ENCODE measurements at places on chromosomes 5 and 9.

DNA sequence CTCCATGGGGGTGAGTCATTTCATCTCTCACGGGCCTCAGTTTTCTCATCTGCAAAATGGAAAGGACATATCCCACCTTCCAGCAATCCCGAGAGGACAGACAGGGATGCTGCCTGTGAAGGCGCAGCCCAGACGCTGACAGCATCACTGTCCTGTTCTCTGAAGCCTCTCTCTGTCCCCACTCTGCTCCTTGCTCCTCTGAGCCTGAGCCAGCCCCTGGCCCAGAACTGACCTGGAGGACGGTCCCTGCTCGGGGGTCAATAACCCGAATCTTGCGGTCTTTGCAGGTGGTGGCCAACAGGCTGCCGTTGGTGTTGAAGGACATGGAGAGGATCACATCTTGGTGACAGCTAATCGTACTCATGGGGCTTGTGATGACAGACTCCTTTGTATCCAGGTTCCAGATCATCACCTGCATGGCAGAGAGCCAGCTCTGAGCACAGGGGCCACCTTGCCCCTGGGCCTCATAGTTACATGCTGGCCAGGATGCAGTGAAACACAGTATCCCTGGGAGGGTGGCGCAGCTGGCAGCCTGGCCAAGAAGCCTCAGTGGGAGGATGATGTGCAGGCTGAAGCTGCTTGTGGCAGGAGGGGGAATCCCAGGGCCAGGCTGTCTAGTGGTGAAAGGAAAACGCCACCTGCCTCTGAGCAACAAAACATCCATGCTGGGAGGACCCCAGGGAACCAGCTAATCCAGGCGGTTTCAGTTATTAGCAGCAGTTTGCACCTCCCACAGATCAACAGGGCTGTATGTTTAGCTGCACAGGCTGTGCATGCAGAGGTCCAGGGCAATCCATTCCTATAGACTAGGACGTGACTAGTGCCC, 14.0 kb upstream of the TRIM14 start:
- no peak overlapping the region for H3K4me3 ChIP-seq
- ATAC-seq = peak; percentile 61
- H3K36me3 ChIP-seq = no peaks in the 10 kb centered on the region
- H3K27me3 ChIP-seq = no peaks in the 10 kb centered on the region
- H3K4me1 ChIP-seq = peaks cover 33% of the 10 kb centered on the region

DNA sequence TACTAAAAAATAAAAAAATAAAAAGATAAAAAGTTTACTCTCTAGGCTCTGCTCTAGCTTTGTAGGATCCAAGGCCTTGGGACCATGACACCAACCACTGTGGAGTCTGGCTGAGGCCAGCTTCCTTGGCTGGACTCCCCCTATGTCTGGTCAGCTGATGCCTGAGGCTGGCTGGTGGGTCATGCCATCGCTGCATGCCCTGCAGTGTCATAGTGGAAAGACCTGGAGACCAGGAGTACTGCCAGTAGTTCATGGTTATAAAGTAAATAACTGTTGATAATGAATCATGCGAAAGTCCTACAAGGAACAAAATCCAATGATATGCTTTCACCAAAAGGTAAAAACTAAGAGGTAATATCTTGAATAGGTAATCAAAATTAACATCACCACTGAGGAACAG, 43.2 kb downstream of the GARNL3 start:
- ATAC-seq = no peak
- no peak overlapping the region for H3K4me3 ChIP-seq
- no peak overlapping the region for H3K27ac ChIP-seq
- no peaks in the 10 kb centered on the region for H3K27me3 ChIP-seq
- H3K36me3 ChIP-seq = no peaks in the 10 kb centered on the region

- H3K36me3 ChIP-seq = peaks cover 50% of the 10 kb centered on the region
- H3K4me3 ChIP-seq = no peak overlapping the region
- no peak overlapping the region for H3K27ac ChIP-seq
- no peak for ATAC-seq
- H3K4me1 ChIP-seq = peaks cover under 1% of the 10 kb centered on the region
- H3K27me3 ChIP-seq = no peaks in the 10 kb centered on the region
Measured at GRCh38 chr9:122857815-122858214, 29.4 kb upstream of the PDCL start.

- ATAC-seq = no peak
- H3K27me3 ChIP-seq = no peaks in the 10 kb centered on the region
- H3K27ac ChIP-seq = no peak overlapping the region
- H3K4me1 ChIP-seq = no peaks in the 10 kb centered on the region
Measured at GRCh38 chr5:14467886-14468285, 113.7 kb upstream of the OTULINL start.

DNA sequence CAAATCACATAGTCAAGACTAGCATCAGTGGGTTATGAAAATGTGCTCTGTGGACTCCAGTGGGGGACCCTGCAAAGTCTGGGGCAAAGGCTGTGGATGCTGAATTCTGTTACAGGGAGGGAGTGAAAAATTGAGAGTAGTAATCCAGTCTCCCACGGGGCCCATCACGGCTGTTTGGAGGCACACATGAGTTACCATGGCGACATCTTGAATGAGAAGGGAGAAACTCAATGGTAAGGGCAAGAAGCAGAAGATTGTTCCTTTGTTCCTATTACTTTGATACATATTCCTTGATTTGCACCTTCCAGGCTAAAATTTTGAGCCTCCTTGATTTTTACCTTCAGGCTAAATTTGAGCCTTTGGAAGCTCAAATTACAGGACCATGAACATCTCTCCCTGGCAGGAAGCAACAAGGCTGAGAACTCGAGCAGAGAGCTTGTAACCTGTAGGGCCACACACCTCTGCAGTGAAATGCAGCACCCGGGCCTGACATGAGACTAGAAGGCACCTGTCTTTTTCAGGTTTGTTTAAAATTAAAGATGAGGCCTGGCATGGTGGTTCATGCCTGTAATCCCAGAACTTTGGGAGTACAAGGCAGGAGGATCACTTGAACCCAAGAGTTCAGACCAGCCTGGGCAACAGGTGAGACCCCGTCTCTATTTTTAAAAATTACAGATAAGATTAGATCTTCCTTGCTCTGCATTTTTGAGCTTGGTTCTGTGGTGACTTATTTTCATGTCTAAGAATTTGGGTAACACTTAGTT, 31.0 kb upstream of the ZFR start:
- no peaks in the 10 kb centered on the region for H3K27me3 ChIP-seq
- no peaks in the 10 kb centered on the region for H3K4me1 ChIP-seq
- ATAC-seq = no peak
- H3K27ac ChIP-seq = no peak overlapping the region
- no peaks in the 10 kb centered on the region for H3K36me3 ChIP-seq
- H3K4me3 ChIP-seq = no peak overlapping the region

- peaks cover 27% of the 10 kb centered on the region for H3K36me3 ChIP-seq
- peak overlapping the region; percentile 65 for H3K4me3 ChIP-seq
- peak overlapping the region; percentile 99 for H3K27ac ChIP-seq
- H3K4me1 ChIP-seq = peaks cover 46% of the 10 kb centered on the region
- no peaks in the 10 kb centered on the region for H3K27me3 ChIP-seq
Measured at GRCh38 chr5:179974946-179975712, 67.4 kb upstream of the TBC1D9B start.

DNA sequence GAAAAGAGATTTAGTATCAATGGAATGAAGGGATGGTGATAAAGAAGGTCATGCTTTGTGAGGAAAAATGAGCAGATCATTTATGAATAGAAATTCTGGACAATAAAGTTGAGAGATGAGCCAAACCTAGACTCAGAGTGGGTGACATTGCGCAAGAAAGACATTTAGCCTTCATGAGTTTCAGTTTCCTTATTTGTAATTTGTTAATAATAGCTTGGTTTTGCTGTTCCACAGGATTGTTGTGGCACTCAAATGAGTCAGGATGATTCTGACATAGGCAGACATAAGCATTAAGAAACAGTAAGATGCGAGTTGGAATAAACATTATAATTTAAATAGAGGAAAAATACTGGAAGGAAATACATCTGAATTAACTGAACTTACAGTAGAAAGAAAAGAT, 34.8 kb downstream of the ITGA2 start:
- no peak overlapping the region for H3K4me3 ChIP-seq
- H3K36me3 ChIP-seq = no peaks in the 10 kb centered on the region
- H3K27me3 ChIP-seq = peaks cover 16% of the 10 kb centered on the region
- peak; percentile 63 for ATAC-seq
- no peaks in the 10 kb centered on the region for H3K4me1 ChIP-seq

- no peaks in the 10 kb centered on the region for H3K27me3 ChIP-seq
- H3K4me1 ChIP-seq = peaks cover 6% of the 10 kb centered on the region
- peak overlapping the region; percentile 36 for H3K27ac ChIP-seq
- no peak overlapping the region for H3K4me3 ChIP-seq
- H3K36me3 ChIP-seq = no peaks in the 10 kb centered on the region
- no peak for ATAC-seq
Measured at GRCh38 chr5:124773315-124774311, 27.2 kb upstream of the ZNF608 start.

GRCh38 chr5:113090336-113091106, 113.9 kb downstream of the DCP2 start:
- no peak overlapping the region for H3K4me3 ChIP-seq
- peaks cover 28% of the 10 kb centered on the region for H3K27me3 ChIP-seq
- H3K27ac ChIP-seq = no peak overlapping the region
- no peaks in the 10 kb centered on the region for H3K36me3 ChIP-seq

DNA sequence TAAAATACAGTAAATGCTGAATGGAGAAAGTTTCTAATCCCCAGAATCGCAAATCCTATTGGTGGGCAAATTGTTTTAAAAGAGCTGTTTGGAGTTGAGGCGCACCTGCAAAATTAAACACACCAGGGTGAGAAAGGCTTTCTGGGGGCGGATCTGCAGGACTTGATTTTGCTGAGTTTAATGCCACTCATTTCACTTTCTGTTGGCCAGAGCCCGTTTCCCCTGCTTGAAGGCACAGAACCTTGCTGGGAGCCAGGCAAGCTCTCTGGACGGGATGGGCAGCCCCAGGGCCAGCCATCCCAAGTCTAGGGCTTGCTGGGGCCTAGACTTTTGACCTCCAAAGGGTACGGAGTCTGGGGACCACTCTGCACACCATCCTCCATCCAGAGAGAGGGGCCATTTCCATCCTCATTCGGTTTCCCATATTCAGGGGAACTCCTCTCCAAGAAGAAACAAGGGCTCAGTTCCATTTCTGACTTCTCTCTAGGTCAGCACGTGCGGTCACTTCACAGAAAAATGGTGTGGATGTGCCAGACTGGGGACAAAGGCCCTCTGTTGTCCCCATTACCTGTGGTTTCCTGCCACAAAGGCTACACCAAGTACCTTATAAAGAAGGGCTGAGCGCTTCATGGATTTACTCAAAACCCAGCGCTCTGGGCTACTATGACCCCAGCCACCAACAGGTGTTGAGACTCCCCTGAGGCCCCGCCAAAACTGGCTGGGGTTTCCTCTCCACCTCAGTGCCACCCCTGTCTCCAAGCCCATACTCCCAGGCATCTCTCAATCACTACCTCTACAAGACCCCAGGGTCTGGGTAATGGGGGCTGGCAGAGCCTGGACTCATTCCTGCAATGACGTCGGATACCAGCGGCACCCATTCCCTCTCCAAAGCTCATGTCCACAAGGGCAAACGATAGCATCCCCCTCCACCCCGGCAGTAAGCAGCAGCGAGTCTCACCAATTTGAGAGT, 170.0 kb downstream of the AUH start:
- H3K4me3 ChIP-seq = peak overlapping the region; percentile 19
- ATAC-seq = peak; percentile 70
- peak overlapping the region; percentile 98 for H3K27ac ChIP-seq
- H3K4me1 ChIP-seq = peaks cover 83% of the 10 kb centered on the region

- H3K27me3 ChIP-seq = no peaks in the 10 kb centered on the region
- no peaks in the 10 kb centered on the region for H3K4me1 ChIP-seq
- H3K27ac ChIP-seq = no peak overlapping the region
- ATAC-seq = no peak
- H3K4me3 ChIP-seq = no peak overlapping the region
Measured at GRCh38 chr5:35683466-35683865, 65.8 kb downstream of the SPEF2 start.

- H3K36me3 ChIP-seq = peaks cover 49% of the 10 kb centered on the region
- H3K27me3 ChIP-seq = no peaks in the 10 kb centered on the region
- ATAC-seq = peak; percentile 87
- H3K27ac ChIP-seq = peak overlapping the region; percentile 97
- peak overlapping the region; percentile 28 for H3K4me3 ChIP-seq
- H3K4me1 ChIP-seq = peaks cover 75% of the 10 kb centered on the region
Measured at GRCh38 chr5:88734191-88734640, 148.8 kb downstream of the MEF2C start.

DNA sequence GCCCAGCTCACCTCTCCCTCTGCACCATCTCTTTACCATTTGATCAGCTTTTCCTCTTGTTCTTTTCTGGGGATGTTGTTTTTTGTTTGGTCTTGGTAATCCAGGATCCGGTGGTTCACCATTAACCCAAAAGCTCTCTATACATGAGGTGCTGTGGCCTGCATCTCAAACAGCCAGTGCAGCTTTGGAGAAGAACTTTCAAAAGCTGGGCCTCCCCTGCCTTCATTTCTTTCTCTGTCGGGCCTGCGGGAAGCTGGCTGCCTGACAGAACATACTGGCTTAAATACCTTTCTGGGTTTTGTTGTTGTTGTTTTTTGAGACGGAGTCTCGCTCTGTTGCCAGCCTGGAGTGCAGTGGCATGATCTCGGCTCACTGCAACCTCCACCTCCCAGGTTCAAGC, 12.1 kb downstream of the PSAT1 start:
- peaks cover 49% of the 10 kb centered on the region for H3K36me3 ChIP-seq
- no peak for ATAC-seq
- H3K4me3 ChIP-seq = no peak overlapping the region
- no peak overlapping the region for H3K27ac ChIP-seq
- H3K27me3 ChIP-seq = no peaks in the 10 kb centered on the region
- H3K4me1 ChIP-seq = no peaks in the 10 kb centered on the region

DNA sequence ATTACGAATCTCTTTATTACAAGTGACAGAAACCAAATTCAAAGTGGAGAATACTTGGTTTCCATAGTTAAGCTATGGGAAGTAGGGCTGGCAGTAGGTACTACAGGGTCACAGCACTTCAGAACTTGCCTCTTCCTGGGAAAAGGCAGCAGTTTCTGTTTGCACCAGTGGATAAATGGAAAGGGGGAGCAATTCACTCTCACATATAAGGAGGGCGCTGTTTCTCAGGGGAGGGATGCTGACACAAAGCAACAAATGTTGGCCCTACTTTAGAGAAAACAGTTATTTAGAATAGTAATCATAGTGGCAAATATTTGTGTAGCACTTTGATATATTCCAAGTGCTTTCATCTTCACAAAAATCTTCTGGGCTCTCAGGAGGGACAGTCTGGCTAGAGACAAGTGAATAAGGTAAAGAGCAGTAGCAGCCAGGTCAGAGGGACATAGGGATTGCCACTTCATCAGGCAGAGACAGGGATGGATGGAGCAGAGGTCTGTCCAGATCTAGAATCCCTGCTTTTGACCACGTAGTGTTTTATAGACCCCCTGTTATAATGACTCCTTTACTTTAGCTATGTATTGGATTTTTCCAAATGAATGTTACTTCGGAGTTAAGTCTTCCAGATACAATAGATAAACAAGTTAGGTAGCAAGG, 554.8 kb upstream of the SGCD start:
- H3K27me3 ChIP-seq = peaks cover 12% of the 10 kb centered on the region
- ATAC-seq = no peak
- no peaks in the 10 kb centered on the region for H3K4me1 ChIP-seq
- no peaks in the 10 kb centered on the region for H3K36me3 ChIP-seq

- no peak overlapping the region for H3K27ac ChIP-seq
- no peaks in the 10 kb centered on the region for H3K36me3 ChIP-seq
- H3K4me1 ChIP-seq = peaks cover 10% of the 10 kb centered on the region
- H3K4me3 ChIP-seq = no peak overlapping the region
- ATAC-seq = peak; percentile 34
Measured at GRCh38 chr5:158233735-158234322, 374.9 kb upstream of the CLINT1 start.

- H3K36me3 ChIP-seq = no peaks in the 10 kb centered on the region
- no peak for ATAC-seq
- H3K27ac ChIP-seq = no peak overlapping the region
- no peak overlapping the region for H3K4me3 ChIP-seq
Measured at GRCh38 chr5:80956272-80956671, 3.9 kb upstream of the RASGRF2 start.

- H3K36me3 ChIP-seq = no peaks in the 10 kb centered on the region
- no peak overlapping the region for H3K27ac ChIP-seq
- H3K27me3 ChIP-seq = no peaks in the 10 kb centered on the region
- no peak for ATAC-seq
Measured at GRCh38 chr5:38867416-38867815, 21.6 kb downstream of the OSMR start.
